ENCODE measurements at places on chromosomes 7 and 10.
A peak's percentile ranks its signal among the peaks of the same experiment; 100 is the strongest.

- no peak for DNase-seq
Observed at GRCh38 chr10:116899626-116900025, 50.3 kb downstream of the ENO4 start.

DNA sequence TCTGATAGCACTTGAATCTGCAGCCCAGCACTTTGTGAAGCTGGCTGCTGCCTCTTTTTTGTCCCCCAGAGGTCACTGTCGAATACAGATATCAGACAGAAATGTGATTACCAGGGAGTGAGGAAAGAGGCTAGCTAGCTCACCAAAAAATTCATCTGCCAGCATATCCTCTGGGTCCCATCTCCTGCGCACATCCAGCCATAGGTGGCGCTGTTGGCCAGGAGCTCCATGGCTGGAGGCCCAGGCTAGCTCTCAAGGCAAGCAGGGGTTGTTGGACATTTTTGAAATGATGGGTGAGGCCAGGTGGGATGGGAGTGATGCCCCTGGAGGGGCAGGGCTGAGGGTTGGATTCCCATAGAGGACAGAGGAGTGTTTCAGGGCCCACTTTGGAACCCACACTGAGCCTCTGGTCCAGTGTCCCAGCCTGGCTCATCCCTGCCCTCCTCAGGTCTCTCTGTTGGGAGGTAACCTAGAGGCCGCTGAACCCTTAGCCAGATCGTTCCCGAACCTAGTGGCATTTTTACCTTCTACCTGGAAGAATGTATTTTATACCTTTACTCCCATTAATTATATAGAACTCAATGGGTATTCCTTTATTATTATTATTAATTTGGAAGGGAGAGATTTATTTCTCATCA lies 14.8 kb downstream of the DPCD start:
- DNase-seq, result peak; percentile 76

GRCh38 chr7:698515-699475 lies 27.7 kb upstream of the DNAAF5 start:
- DNase-seq, result no peak

DNA sequence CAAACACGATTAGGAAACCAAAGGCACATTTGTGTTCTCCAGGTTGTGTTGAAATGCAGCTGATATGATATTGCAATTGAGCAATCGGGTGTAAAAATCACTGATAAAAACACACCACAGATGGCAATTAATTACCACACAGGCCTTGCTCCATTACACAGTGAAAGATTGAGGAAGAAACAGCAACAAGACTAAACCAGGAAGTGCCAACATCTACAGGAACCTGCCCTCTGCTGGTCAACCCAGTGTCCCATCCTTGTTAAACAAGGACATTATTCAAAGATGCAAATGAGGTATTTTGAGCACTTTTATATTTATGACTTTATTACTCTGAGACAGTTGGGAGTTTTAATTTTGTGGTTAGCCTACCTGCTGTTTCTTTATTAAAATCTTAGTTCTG lies 765.6 kb upstream of the GHITM start:
- no peak for DNase-seq

GRCh38 chr10:32923134-32923533 lies 34.9 kb downstream of the ITGB1 start:
- no peak for DNase-seq

GRCh38 chr10:77594471-77594783 lies 43.2 kb downstream of the KCNMA1 start:
- no peak for DNase-seq

Data from activated CD8-positive, alpha-beta memory T cell treated with anti-CD3 and anti-CD28 coated beads for 24 hours (primary cell).